ENCODE measurements at places on chromosomes 1 and 21.

GRCh38 chr1:231663211-231663792, 36.7 kb downstream of the DISC1 start:
- no peak for DNase-seq

GRCh38 chr1:211579440-211580302, 710 bp upstream of the SLC30A1 start:
- DNase-seq = peak; percentile 92

GRCh38 chr1:200037904-200038303, 10.4 kb downstream of the NR5A2 start:
- DNase-seq = no peak

DNA sequence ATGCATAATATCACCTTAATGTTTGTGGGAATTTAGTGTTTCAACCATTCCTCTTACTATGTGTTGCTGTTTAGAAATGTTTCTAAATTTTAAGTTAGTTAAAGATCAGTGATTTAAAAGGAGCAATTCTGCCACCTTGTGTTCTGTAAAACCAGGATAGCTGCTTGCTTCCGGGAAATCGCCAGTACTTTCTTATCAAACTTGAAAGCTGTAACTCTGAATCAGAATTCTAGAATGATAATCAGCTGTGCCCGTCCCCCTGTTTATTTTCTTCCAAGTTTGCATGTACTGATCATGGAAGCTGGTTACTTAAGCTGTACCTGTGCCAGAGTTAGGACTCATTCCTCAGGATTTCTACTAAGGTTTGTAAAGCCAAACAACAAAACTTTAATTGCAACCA, 656.4 kb downstream of the LTN1 start:
- no peak for DNase-seq

DNA sequence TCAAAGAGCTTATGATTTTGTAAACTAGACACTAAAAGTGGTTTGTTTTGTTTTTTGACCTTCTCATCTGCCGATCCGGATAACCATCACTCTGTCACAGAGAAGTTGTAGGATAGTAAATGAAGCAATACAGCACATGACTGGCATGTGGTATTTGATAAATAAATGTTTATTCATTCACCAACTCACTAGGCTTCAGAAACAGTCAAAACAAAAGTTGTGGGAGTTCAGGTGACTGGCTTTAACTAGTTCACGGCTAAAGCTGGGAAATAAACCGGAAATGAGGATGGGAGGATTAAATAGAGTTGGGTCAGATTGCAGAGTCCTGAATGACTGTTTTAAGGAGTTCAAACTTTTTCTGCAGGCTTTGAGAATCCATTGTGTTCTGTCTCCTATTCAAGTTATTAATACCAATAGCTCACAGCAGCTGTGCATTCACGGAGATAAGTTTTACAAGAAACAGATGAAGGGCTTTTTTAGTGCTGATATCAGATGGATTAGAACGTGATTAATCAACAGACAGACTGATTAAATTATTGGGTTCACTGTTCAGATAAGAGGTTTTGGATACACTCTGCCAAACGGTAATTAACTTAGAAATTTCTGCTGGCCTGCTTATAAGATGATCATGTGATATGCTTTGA, 463.3 kb downstream of the DPYD start:
- no peak for DNase-seq

DNA sequence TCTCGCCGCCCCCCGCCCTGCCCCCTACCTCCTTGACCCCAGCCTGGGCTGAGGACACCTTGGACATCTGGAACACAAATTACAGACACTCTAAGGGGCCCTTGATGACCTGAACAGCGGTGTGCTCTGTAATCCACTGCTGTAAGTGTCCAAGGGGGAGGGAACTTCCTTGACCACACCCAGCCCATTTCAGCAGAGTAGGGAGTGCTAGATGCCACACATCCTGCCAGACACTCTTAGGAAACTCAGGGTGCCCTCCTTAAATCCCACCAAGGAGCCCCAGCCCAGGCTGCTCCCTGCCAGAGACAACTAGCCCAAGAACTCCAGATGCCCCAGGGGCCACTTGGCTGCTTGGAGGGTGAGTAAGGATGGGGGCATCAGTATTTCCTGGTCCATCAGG, 282.2 kb downstream of the RRAGC start:
- DNase-seq = no peak

DNA sequence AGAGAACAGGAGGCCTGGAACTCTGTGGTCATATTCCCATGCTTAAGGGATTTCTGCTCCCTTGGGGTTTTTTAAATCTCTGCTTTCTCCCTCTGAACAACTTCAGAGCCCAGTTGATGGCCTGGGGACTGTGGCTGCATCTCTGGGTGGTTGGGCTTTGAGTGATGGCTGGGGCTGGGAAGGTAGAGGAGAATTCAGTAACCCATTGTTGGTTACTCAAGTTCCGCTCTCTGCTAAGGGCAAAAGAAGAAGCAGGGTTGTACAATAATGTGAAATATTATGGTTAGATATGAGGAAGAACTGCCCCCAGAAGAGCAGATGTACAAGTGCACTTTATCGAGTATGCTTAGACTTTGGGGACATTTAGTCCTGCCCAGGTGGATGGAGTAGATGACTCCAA, 72.1 kb upstream of the CNTN2 start:
- no peak for DNase-seq

DNA sequence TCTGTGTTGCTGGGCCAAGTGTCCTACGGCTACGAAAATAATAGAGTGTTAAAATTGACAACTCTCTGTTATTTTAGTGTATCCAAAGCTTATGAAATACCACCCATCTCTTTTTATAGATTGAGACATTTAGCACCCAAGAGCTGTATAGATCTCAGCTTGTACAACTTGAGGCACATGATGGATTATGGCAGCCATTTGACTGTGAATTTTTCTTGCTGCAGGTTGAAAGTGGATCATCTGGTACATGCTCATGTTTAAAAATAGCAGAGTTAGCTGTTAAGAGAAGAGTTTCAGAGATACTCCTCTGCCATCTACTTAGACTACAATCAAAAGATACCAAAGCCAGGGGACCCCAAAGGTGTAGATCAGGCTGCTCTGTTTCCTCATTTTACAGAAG, 49.3 kb upstream of the FAM3B start:
- DNase-seq = no peak

GRCh38 chr1:177132141-177132540, 32.4 kb downstream of the ASTN1 start:
- no peak for DNase-seq

DNA sequence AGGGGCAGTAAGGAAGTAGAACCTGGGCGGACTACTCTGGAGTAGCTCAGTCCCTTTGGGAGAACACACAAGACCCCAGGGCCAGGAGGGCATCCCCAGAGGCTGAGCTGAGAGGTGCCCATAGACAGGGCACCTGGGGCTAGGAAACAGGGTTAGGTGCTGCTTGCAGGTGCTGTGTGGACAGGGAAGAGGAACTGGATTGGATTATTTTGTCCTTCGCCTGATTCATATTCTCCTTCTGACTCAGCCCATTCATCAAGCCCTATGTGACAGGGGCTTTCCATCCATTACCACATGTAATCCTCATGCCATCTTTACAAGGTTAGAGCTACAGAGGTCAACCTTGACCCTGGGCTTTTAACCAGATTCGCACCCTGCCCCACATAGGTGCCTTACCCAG, 183.9 kb downstream of the C1orf94 start:
- no peak for DNase-seq

- no peak for DNase-seq
These were observed 27.8 kb upstream of the TINAGL1 start for GRCh38 chr1:31548534-31548906.

DNA sequence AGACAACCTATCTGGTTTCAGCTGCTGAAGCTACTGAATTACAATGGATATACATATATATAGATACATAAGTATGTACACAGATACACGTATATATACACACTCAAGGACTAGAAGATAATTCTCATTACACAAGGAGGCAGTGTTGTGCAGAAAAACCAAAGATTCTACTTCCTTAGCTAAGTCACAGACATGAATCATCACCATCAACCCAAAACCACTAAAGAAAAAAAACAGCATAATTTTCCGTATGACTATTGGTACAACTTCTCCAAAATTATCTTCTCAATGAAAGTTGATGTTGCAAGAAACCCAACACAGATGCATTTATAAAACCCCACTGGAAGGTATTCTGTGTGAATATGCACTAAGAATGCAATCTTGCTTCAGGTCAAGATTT, 36.8 kb upstream of the RPF1 start:
- no peak for DNase-seq

- no peak for DNase-seq
These were observed 14.0 kb upstream of the CTRC start for GRCh38 chr1:15424146-15424667.

GRCh38 chr21:34022627-34023335, 50.6 kb upstream of the MRPS6 start:
- no peak for DNase-seq

- no peak for DNase-seq
These were observed 6.9 kb downstream of the TSTD1 start for GRCh38 chr1:161031874-161032273.

GRCh38 chr1:28591708-28592320, at the start of gene RAB42:
Gene RAB42 (plus strand): TSS chr1:28592265. CDS start chr1:28592512, 247 bp downstream.
- DNase-seq = peak; percentile 82

DNA sequence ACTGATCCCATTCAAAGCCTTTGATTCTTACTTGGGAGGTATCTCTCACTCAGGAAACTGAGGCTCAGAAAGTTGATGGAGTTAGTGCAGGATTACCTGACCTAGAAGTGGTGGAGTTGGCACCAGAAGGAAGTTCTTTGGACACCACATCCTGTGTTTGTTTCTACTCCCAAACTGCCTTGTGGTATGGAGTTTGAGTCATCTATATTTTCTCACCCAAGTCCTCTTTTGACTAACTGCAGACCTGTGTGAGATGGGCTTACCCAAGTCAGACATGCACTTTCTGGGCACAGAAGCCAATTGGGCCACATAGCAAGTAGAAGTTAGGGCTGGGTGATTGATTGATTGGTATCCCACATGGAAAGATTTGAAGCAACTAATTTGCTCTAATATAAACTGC, 36.1 kb downstream of the FGGY start:
- no peak for DNase-seq

DNA sequence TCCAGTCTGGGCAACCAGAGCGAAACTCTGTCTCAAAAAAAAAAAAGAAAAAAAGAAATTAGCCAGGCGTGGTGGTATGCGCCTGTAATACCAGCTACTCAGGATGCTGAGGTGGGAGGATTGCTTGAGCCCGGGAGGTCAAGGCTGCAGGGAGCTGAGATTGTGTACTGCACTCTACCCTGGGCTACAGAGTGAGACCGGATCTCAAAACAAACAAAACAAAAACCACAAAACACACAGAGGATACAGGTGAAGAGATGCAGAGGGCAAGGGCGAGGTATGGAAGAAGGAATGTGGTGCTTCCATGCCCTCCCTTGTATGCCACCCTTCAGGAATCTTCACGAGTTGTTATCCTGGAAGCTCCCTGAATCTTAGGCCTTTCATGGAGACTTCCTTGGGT, 68.5 kb downstream of the NDUFS5 start:
- DNase-seq = no peak

DNA sequence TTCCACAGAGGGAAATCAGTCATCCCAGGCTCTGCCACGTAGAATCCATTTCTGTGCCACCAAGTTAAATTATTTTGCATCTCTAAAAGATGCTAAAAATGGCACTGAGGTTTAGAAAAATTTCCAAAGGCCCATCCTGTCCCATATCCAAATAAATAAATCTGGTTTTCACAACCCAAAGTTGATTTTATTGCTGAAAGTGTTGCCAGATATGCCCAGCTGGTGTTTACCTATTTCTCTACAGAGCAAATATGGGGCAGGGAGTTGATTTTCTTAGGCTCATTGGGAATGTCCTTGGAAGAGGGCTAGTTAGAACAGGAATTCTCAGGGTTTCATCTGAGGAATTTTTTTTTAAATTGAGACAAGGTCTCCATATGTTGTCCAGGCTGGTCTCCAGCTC, 19.0 kb downstream of the MAP1LC3C start:
- no peak for DNase-seq

DNA sequence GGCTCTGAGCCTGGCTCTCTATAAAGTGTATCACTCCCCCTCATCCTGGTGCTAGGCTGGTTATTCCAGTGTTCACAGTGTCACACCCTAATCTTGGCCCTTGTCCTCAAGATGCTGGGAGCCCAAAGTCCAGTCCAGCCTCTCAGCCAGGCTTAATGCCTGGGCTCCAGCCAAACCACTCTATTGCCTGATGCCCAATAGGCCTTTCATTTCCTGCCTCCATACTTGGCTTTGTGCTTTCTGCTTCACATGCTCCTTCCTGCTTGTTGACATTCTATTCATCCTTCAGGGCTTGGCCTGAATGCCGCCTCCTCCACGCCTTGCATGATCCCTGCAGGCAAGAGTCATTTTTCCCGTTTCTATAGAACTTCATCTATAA, 1.7 kb downstream of the KLHDC8A start:
- DNase-seq = peak; percentile 83

DNA sequence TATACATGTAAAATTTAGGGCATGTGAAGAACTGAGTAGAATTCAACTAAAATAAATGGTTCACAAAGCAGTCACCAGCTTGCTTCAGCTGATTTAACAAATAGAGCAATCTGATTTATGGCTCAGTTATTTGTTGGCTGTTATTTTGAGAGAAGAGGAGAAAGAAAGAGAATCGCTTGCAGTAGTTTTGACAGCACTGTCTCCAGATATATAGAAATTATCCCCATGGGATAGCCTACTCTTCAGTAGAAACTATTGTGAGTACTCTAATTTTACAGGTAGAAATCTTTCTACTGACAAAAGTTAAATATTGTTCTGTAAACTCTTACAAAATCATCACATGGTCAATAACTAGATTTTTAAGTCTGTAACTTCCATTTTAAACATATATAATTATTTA, 1098.2 kb downstream of the MRPL39 start:
- no peak for DNase-seq

- DNase-seq = no peak
These were observed 418.7 kb upstream of the VAMP3 start for GRCh38 chr1:7352364-7352763.

GRCh38 chr1:203049576-203050180, 23.4 kb downstream of the PPFIA4 start:
- DNase-seq = no peak

GRCh38 chr1:64041371-64042131, 161.9 kb upstream of the UBE2U start:
- no peak for DNase-seq

GRCh38 chr1:203327684-203328457, 22.6 kb downstream of the BTG2 start:
- no peak for DNase-seq

- no peak for DNase-seq
These were observed 5.1 kb upstream of the CDC42BPA start for GRCh38 chr1:227323171-227323966.

GRCh38 chr1:115476616-115477015, 138.6 kb upstream of the NGF start:
- DNase-seq = no peak

GRCh38 chr1:22470227-22470626, 18.6 kb downstream of the ZBTB40 start:
- DNase-seq = no peak

GRCh38 chr1:233086961-233087881, 136.8 kb downstream of the NTPCR start:
- no peak for DNase-seq

GRCh38 chr1:212453156-212453857, 20.6 kb downstream of the NENF start:
- no peak for DNase-seq

GRCh38 chr1:20724364-20725188, 6.8 kb upstream of the KIF17 start:
- DNase-seq = peak; percentile 56

GRCh38 chr1:224675590-224675989, 59.5 kb downstream of the CNIH3 start:
- DNase-seq = no peak

Measured in upper lobe of right lung (tissue), 1 donor.